ENCODE measurements at places on chromosomes 2 and 18. TPM values are rescaled to one million over a fixed set of nuclear protein-coding genes. Genes with fewer than 3 reads are reported as not detected.

SDC1 gene
- total RNA-seq = 144 TPM

IL36RN gene
- 0.12 TPM for total RNA-seq

SIGLEC15 gene
- total RNA-seq = not detected

CTLA4 gene
- total RNA-seq = not detected

PRSS56 gene
- total RNA-seq = 0.12 TPM

SLC4A3 gene
- 2.9 TPM for total RNA-seq

TWIST2 gene
- total RNA-seq = 12.1 TPM

ITGB6 gene
- 1.2 TPM for total RNA-seq

MAP2 gene
- total RNA-seq = 1.2 TPM

CHAC2 gene
- total RNA-seq = 12.1 TPM

MC5R gene
- total RNA-seq = not detected

TRIM43 gene
- 0.07 TPM for total RNA-seq

RFTN2 gene
- total RNA-seq = not detected

SOX11 gene
- not detected for total RNA-seq

ABCG5 gene
- not detected for total RNA-seq

RTP5 gene
- not detected for total RNA-seq

TUBA4A gene
- total RNA-seq = 286 TPM

PAX8 gene
- 0.60 TPM for total RNA-seq

TMEM247 gene
- total RNA-seq = not detected

All from A549 treated with dexamethasone at 1 μM for 4 hours (cell line).